A549 treated with RU486 at 1 μM for 4 hours (cell line): ENCODE measurements at places on chromosomes 5 and 9. TPM values are rescaled to one million over a fixed set of nuclear protein-coding genes. Genes with fewer than 3 reads are reported as not detected.

The IL5 gene
- not detected in 5 replicates for total RNA-seq

The SPRY4 gene
- 5.4 to 8.0 TPM (median 7.1 TPM) in 5 replicates for total RNA-seq

The FSTL4 gene
- total RNA-seq = 1.9 to 4.8 TPM (median 3.5 TPM) in 5 replicates

The PHF24 gene
- total RNA-seq = 0.12 to 0.31 TPM (median 0.20 TPM) in 4 of 5 replicates, not detected in the other

The PPP6C gene
- 19.3 to 29.1 TPM (median 26.3 TPM) in 5 replicates for total RNA-seq

The TNFSF15 gene
- 0.26 to 0.40 TPM (median 0.31 TPM) in 5 replicates for total RNA-seq

The CMYA5 gene
- 0.08 to 0.15 TPM (median 0.12 TPM) in 5 replicates for total RNA-seq

The ANKRD18A gene
- total RNA-seq = 4.9 to 11.4 TPM (median 10.5 TPM) in 5 replicates

The NIPAL4 gene
- 9.5 to 13.6 TPM (median 11.6 TPM) in 5 replicates for total RNA-seq

The ZFP2 gene
- total RNA-seq = not detected in 5 replicates

The NKD2 gene
- total RNA-seq = 8.7 to 14.0 TPM (median 12.2 TPM) in 5 replicates

The ZBTB5 gene
- total RNA-seq = 6.7 to 9.0 TPM (median 8.2 TPM) in 5 replicates

The TICAM2 gene
- total RNA-seq = 0.51 to 0.79 TPM (median 0.69 TPM) in 5 replicates

The FOXI1 gene
- not detected in 5 replicates for total RNA-seq

The ENHO gene
- 0.66 to 2.6 TPM (median 1.9 TPM) in 5 replicates for total RNA-seq

The SPINK9 gene
- not detected in 5 replicates for total RNA-seq

The HK3 gene
- not detected in 5 replicates for total RNA-seq

The OR1K1 gene
- total RNA-seq = not detected in 5 replicates

The CSF1R gene
- total RNA-seq = 0.05 to 0.33 TPM (median 0.21 TPM) in 4 of 5 replicates, not detected in the other

The SMIM32 gene
- total RNA-seq = not detected in 5 replicates

The SLC27A6 gene
- not detected in 5 replicates for total RNA-seq

The SLC1A3 gene
- total RNA-seq = not detected in 5 replicates

The LCN2 gene
- 2.1 to 6.6 TPM (median 3.2 TPM) in 5 replicates for total RNA-seq
